ENCODE measurements at places on chromosomes 4 and X. TPM values are rescaled to one million over a fixed set of nuclear protein-coding genes. Genes with fewer than 3 reads are reported as not detected.

GRCh38 chrX:53354669-53355068 lies 67.8 kb downstream of the SMC1A start:
- no peak for DNase-seq

DNA sequence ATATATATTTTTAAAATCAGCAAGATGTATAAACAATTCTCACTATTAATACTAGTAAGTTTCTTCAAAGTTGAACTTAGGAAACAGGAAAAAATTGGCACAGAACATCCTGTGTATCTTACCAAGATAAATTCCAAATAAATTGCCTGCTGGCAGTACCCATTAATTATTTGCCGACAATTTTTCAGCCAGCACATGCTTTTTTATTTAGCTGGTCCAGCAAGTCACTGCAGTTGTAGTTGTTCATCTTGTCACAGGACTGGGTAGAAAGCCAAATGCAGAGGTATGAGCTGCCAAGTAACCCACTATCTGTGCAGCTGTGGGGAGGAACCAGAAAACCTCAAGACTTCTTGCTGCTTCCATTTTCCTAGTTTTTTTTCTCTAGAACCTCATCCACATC lies 113.4 kb downstream of the PACRGL start:
- DNase-seq = no peak

GRCh38 chr4:19386786-19387185 lies 864.9 kb upstream of the SLIT2 start:
- no peak for DNase-seq

GRCh38 chr4:140012688-140013486 lies 141.1 kb downstream of the MAML3 start:
- DNase-seq = peak; percentile 71

DNA sequence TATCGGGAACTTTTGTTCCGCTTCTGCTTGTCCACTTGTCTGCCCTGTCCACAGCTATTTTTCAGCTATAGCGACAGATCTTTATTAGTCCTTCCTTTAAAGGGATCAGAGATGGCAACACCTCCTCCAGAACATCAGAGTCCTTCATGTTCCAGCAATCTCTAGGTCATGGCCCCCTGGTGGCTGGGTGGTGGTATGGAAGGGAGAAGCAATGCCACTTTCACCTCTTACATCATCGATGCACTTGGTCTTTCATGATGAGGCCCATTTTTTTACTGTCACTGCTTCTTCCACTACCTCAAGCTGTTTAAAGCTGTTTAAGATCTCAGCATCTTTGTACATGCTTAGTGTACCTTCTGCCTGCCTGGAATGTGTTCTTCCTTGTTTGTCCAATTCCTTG lies 106.7 kb downstream of the ARHGAP6 start:
- DNase-seq = peak; percentile 49

DNA sequence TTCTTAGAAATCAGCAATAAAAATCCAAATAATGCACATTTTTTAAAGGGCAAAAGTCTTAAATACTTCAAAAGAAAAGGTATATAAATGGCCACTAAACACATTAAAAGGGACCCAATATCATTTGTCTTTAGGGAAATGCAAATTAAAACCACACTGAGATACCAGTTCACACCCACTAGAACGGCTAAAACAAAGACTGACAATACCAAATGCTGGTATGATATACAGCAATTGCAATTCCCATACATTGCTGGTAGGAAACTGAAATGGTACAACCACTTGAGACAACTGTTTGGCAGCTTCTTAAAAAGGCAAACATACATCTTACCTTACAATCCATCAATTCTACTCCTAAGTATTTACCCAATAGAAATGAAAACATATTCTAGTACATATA lies 33.7 kb downstream of the CAMK2D start:
- no peak for DNase-seq

DNA sequence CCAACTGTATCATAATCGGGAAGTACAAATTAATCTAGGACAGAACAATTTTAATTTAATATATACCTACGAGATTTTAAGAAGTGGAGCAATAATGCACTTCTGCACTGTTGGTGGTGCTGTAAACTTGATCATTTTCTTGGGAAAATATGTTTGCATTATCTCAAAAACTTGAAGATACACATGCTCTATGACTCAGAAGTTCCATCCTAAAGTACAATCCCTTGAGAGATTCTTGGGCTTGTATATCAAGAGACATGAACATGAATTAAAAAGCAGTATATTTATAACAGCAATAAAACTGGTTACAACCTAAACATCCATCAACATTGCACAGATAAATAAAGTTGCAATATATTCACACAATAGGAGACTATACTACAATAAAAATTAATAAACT lies 168.8 kb downstream of the CLCN4 start:
- no peak for DNase-seq

- no peak for DNase-seq
Observed at GRCh38 chrX:11097933-11098332, 13.2 kb upstream of the HCCS start.

- no peak for DNase-seq
Observed at GRCh38 chrX:18119856-18120255, 100.8 kb downstream of the BEND2 start.

DNA sequence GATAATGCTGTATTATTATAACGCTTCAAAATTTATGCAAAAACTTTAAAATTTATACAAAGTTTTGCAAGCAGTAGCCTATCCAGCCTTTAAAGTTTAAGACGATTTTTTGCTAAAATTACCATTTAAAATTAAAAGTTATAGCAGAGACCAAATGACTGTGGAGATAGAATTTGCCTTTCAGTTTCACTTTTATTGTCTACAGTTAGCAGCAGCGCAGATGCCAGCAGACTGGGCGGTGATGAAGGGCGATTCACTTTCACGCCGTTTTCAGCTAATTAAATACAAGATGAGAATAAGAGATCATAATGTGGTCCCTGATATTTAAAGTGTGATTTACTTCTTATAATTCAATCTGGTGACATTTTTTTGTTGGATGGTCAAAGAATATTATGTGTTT lies 1381.5 kb upstream of the ADGRL3 start:
- peak; percentile 21 for DNase-seq

DNA sequence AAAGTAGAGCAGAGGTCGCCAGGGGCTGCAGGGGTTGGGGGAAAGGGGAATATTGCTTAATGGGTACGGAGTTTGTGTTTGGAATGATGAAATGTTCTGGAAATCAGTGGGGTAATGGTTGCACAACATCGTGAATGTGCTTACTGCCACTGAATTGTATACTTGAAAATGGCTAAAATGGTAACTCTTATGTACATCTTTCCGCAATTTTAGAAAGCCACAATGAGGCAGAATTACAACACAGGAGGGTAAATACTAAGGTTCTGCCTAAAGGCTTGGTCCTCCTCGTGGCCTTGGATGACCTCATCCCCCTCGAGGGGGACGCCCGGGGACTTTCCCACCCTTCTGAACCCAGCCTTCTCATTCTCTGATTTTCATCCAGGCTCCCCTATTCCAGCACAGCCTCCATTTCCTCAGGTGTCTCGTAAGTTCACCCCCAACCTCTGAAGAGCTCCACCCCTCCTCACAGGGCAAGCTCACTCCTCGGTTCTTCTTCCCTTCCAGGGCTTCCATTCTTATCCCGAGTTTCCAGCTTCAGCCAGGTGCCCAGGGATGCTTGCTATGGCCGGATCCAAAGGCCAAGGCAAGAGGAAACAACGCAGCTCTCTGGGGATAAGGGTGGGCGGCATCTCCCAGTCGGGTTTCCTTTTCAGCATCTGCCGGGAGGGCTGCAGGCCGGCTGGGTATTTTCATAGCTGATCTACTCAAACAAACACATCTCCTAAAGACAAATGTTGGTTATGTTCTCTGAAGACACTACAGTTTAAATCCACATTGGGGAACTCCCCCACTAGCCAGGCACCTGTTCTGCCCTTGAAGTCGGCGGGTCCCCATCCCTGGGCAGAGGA lies 71.3 kb upstream of the ACSL1 start:
- DNase-seq = no peak

DNA sequence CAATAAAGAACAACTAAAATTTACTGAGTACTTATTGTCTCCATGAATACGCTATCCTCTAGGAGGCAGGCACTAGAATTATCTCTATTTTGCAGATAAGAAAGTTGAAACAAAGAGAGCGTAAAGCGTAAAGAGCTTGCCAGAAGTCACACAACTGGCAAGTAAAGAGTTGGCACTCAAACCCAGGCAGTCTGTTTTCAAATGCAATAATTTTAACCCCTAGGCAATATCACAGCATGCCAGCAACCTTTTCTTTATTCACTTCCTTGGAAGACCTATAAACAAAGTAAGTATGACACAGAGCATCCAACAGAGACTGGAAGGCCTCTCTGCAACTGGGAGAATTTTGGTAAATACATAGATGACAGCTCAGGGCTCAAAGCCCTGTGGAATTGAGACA lies 23.2 kb upstream of the AMELX start:
- DNase-seq = no peak

- DNase-seq = no peak
Observed at GRCh38 chr4:181259081-181259709, 984.0 kb upstream of the TENM3 start.

DNA sequence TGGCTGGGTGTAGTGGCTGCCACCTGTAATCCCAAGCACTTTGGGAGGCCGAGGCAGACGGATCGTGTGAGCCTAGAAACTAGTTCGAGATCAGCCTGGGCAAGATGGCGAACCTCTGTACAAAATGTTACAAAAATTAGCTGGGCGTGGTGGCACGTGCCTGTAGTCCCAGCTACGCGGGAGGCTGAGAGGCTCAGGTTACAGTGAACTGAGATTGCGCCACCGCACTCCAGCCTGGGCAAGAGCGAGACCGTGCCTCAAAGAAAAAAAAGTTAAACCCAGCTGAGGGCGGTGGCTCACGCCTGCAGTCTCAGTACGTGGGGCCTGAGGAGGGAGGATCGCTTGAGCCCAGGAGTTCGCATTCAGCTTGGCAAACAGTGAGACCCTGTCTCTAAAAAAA lies 1.1 kb downstream of the TKTL1 start:
- DNase-seq = no peak

Gene SPANXA1
- total RNA-seq = not detected

Gene LRIT3
- total RNA-seq = 0.16 TPM

DNA sequence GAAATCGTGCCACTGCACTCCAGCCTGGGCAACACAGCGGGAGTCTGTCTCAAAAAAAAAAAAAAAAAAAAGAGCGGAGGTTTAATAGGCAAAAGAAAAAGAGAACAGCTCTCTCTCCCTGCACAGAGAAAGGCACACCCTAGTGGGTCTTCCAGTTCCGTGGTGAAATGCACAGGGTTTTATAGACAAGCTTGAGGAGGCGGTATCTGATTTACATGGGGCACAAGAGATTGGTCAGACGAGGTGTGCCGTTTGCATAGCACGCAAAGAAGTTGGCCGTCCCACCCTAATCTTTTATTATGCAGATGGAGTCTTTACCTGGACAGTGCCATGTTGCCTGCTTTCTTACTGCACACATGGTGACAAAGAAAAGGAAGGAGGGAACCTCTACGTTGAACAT lies 33.5 kb upstream of the REST start:
- no peak for DNase-seq

DNA sequence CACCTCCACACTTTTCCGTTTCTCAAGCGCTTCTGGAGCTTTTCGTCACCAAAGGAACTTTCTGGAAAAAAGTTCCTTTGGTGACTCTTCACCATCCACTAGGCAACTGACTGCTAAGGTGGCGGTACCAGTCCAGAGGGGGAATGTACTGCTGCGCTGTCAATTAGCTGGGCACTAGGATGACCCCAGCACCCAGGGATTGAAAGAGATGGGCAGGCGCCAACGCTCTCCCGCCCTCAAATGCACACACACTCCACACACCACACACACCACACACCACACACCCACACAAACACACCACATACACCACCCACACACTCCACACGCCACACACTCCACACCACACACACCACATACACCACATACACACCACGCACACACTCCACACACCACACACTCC lies 10.4 kb downstream of the PRDM8 start:
- DNase-seq = no peak

Measured in activated CD8-positive, alpha-beta T cell treated with anti-CD3 and anti-CD28 coated beads, Interleukin-2, amount 10 ng/mL, durations not matched to agents 7 days and 5 days (primary cell).